ENCODE measurements at places on chromosomes 4 and X. TPM values are rescaled to one million over a fixed set of nuclear protein-coding genes. Genes with fewer than 3 reads are reported as not detected.
A peak's percentile ranks its signal among the peaks of the same experiment; 100 is the strongest.

OPN1LW gene
- not detected for total RNA-seq

SLC34A2 gene
- 0.24 TPM for total RNA-seq

FAM184B gene
- total RNA-seq, result 0.15 TPM

CXorf65 gene
- total RNA-seq, result not detected

CT45A2 gene
- total RNA-seq, result not detected

IRS4 gene
- total RNA-seq, result not detected

GRCh38 chr4:87092389-87093141 lies 127.9 kb downstream of the KLHL8 start:
- DNase-seq, result peak; percentile 59

GRCh38 chr4:156021298-156021697 lies 67.6 kb upstream of the CTSO start:
- DNase-seq, result no peak

Data from A673 (cell line).